Motor neuron (in vitro differentiated cells): ENCODE measurements at places on chromosomes 2 and 18. TPM values are rescaled to one million over a fixed set of nuclear protein-coding genes. Genes with fewer than 3 reads are reported as not detected.

RND3 gene
- total RNA-seq = 102 and 119 TPM in 2 replicates

LIMS3 gene
- not detected in 2 replicates for total RNA-seq

YWHAQ gene
- 339 TPM in 2 replicates for total RNA-seq

KYNU gene
- total RNA-seq = 0.51 and 0.54 TPM in 2 replicates

CIDEA gene
- not detected in 2 replicates for total RNA-seq

EFHD1 gene
- total RNA-seq = 22.1 and 23.0 TPM in 2 replicates

HOXD8 gene
- 18.1 and 19.4 TPM in 2 replicates for total RNA-seq

GALNT5 gene
- total RNA-seq = 0.27 and 0.39 TPM in 2 replicates

KCNJ13 gene
- 2.0 and 2.4 TPM in 2 replicates for total RNA-seq

MAP4K3 gene
- total RNA-seq = 25.6 and 28.7 TPM in 2 replicates

ZNF396 gene
- 7.2 and 7.6 TPM in 2 replicates for total RNA-seq

KCTD18 gene
- total RNA-seq = 11.2 and 11.4 TPM in 2 replicates

CNTNAP5 gene
- total RNA-seq = not detected in 2 replicates

SLC19A3 gene
- 0.73 and 1.0 TPM in 2 replicates for total RNA-seq

ANKRD23 gene
- total RNA-seq = 2.7 and 3.2 TPM in 2 replicates

GPR45 gene
- total RNA-seq = 1.0 and 1.1 TPM in 2 replicates

GALR1 gene
- total RNA-seq = 0.22 and 0.81 TPM in 2 replicates

ACVR1C gene
- total RNA-seq = 0.16 and 0.19 TPM in 2 replicates

MROH2A gene
- total RNA-seq = 0.66 TPM in 1 of 2 replicates, not detected in the other

IL36A gene
- total RNA-seq = not detected in 2 replicates

SLC11A1 gene
- 0.67 and 0.87 TPM in 2 replicates for total RNA-seq

SERPINB13 gene
- total RNA-seq = 0.53 and 0.76 TPM in 2 replicates

EML6 gene
- 9.2 and 9.4 TPM in 2 replicates for total RNA-seq

LANCL1 gene
- 30.5 and 32.9 TPM in 2 replicates for total RNA-seq

MYO5B gene
- 0.72 and 0.81 TPM in 2 replicates for total RNA-seq

FEV gene
- total RNA-seq = 0.08 TPM in 1 of 2 replicates, not detected in the other

TPO gene
- total RNA-seq = 0.28 TPM in 1 of 2 replicates, not detected in the other

NYAP2 gene
- 8.5 and 9.2 TPM in 2 replicates for total RNA-seq

TMEM198 gene
- 6.1 and 6.2 TPM in 2 replicates for total RNA-seq

KLF11 gene
- total RNA-seq = 15.9 and 16.9 TPM in 2 replicates

TUBB8B gene
- total RNA-seq = not detected in 2 replicates

FHOD3 gene
- 32.3 and 36.1 TPM in 2 replicates for total RNA-seq

SERPINB3 gene
- total RNA-seq = 0.27 TPM in 1 of 2 replicates, not detected in the other

COL6A3 gene
- 0.11 and 0.38 TPM in 2 replicates for total RNA-seq

C2orf68 gene
- total RNA-seq = 44.2 and 44.6 TPM in 2 replicates

NEDD4L gene
- 59.1 and 65.1 TPM in 2 replicates for total RNA-seq

RAD51AP2 gene
- total RNA-seq = 0.16 TPM in 1 of 2 replicates, not detected in the other

AQP12B gene
- 0.05 and 0.13 TPM in 2 replicates for total RNA-seq

CFAP221 gene
- 6.0 and 8.4 TPM in 2 replicates for total RNA-seq

BCS1L gene
- 54.6 and 57.7 TPM in 2 replicates for total RNA-seq

CYP27A1 gene
- total RNA-seq = 1.9 and 2.0 TPM in 2 replicates

POTEJ gene
- 0.20 TPM in 1 of 2 replicates, not detected in the other for total RNA-seq

FAM237A gene
- 0.33 and 0.39 TPM in 2 replicates for total RNA-seq

MAL gene
- total RNA-seq = 1.5 and 2.6 TPM in 2 replicates

ANKRD30B gene
- 0.11 and 0.14 TPM in 2 replicates for total RNA-seq

FMNL2 gene
- total RNA-seq = 38.6 and 40.8 TPM in 2 replicates

UGT1A5 gene
- total RNA-seq = not detected in 2 replicates

POTEE gene
- total RNA-seq = 0.11 and 0.15 TPM in 2 replicates

TMEM17 gene
- 8.3 and 9.7 TPM in 2 replicates for total RNA-seq

RALB gene
- 29.0 and 31.8 TPM in 2 replicates for total RNA-seq

L3MBTL4 gene
- total RNA-seq = 0.10 TPM in 1 of 2 replicates, not detected in the other

SLC30A3 gene
- total RNA-seq = 0.60 and 0.69 TPM in 2 replicates

MAP3K19 gene
- total RNA-seq = 0.21 TPM in 1 of 2 replicates, not detected in the other

EDAR gene
- total RNA-seq = 0.10 TPM in 1 of 2 replicates, not detected in the other

INHBB gene
- 4.6 and 4.8 TPM in 2 replicates for total RNA-seq

CHRNA1 gene
- 0.49 and 1.1 TPM in 2 replicates for total RNA-seq

DSC2 gene
- total RNA-seq = 0.07 TPM in 1 of 2 replicates, not detected in the other

PCARE gene
- 0.47 and 0.78 TPM in 2 replicates for total RNA-seq

HNRNPA3 gene
- total RNA-seq = 146 and 159 TPM in 2 replicates
